Stimulated activated CD4-positive, alpha-beta T cell treated with anti-CD3 and anti-CD28 coated beads, Interleukin-4, amount 100 ng/mL, for 48 hours (primary cell): ENCODE measurements at places on chromosomes 13 and 19.

- no peak for DNase-seq
Observed at GRCh38 chr19:38721979-38722773, 22.1 kb downstream of the CAPN12 start.

DNA sequence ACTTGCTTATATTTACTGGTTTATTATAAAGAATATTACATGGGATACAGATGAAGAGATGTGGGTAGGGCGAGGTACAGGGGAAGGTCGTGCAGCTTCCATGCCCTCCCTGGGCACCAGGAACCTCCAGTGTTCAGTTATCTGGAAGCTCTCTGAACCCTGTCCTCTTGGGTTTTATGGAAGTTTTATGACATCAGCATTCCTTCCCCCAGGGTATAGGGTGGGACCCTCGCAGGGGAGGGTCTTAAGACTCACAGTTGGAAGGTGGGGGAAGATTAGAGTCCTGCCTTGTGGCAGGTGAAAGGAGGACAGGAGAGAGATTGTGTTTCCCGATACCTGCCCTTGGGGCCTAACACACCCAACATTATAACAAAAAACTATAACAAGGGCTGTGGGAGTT lies 71.8 kb upstream of the NPAS1 start:
- no peak for DNase-seq

- DNase-seq, result no peak
Observed at GRCh38 chr13:83618966-83619365, 263.3 kb downstream of the SLITRK1 start.

- DNase-seq, result no peak
Observed at GRCh38 chr19:46413262-46414031, at the start of gene CCDC8. CCDC8 (minus strand) TSS chr19:46413564; CDS start chr19:46412810, 754 bp downstream.

DNA sequence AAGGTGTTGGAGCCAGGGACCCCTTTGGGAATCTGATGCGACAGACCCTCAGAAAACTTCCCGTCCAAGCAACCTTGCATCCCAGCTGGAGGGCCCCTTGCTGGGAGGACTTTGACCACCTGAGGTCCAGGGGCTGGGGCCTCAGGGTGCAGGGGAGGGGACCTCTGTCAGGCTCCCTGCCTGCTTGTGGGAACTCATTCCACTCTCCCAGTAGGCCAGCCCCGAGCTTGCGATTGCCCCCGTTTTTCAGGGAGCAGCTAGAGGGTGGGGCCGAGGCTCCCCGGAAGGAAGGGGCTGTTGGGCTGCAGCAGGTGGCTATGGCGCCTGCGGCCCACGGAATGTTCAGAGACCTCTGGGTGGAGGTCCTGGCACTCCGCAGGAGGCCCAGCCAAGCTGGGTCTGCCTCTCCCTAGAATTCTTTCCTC lies 2.8 kb downstream of the GNA11 start:
- DNase-seq, result no peak

- no peak for DNase-seq
Observed at GRCh38 chr19:46364359-46364758, 17.5 kb downstream of the PPP5C start.

DNA sequence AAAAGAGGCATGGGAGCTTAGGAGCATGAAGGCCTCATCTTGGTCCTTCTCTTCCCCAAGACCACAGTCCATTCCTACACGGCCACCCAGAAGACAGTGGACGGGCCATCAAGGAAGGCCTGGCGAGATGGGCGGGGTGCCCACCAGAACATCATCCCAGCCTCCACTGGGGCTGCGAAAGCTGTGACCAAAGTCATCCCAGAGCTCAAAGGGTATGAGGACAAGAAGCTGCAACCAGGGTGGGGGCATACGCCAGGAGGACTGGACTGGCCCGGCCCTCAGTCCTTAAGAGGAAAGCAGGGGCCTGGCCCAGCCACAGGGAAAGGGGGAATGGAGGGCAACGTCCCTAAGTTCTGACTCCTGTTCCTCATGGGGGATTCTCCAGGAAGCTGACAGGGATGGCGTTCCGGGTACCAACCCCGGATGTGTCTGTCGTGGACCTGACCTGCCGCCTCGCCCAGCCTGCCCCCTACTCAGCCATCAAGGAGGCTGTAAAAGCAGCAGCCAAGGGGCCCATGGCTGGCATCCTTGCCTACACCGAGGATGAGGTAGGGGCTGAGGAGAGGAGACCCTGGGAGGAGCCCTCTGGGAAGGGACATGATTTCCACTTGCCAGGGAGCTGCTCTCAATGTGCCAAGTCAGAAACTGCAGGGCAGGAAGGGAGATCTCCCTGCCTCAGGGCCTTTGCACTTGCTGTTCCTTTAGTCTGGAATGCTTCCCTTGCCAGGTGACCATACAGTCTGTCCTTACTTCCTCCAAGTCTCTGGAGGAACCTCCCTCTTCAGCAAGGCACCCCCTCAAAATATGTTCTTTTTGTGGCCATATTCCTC lies 1.9 kb upstream of the TMEM147 start:
- no peak for DNase-seq

DNA sequence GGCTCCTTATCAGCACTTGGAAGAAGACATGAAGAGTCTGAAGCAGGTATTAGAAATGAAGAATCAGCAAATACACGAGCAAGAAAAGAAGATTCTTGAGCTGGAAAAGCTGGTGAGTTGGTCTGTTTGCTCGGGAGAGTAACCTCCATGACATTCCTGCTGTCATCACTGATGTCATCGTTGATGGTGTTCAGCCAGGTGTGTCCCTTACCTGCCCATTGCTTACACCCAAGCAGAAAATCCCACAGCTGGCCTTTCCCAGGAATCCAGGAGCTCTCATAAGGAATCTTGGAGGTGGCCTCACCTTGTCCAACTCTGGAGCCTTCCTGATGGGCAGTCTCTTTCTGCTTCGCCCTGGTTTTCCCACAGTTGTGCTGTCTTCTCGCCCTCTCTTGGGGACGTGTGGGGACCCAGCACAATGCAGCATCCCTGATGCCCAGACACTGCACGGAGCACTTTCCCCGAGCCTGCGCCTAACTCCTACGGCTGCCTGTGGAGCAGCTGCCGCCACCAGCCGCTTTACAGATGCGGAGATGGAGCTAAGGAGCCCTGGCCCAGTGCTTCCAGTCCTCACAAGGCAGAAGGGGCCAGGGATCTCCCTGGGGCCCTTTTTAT lies 97.0 kb downstream of the SLC7A1 start:
- DNase-seq, result no peak

GRCh38 chr19:6047741-6048251 lies 62.5 kb downstream of the RFX2 start:
- DNase-seq, result no peak

- no peak for DNase-seq
Observed at GRCh38 chr19:30446850-30447552, 74.8 kb downstream of the ZNF536 start.

GRCh38 chr13:104595511-104595910 lies 1529.3 kb upstream of the SLC10A2 start:
- DNase-seq, result no peak

DNA sequence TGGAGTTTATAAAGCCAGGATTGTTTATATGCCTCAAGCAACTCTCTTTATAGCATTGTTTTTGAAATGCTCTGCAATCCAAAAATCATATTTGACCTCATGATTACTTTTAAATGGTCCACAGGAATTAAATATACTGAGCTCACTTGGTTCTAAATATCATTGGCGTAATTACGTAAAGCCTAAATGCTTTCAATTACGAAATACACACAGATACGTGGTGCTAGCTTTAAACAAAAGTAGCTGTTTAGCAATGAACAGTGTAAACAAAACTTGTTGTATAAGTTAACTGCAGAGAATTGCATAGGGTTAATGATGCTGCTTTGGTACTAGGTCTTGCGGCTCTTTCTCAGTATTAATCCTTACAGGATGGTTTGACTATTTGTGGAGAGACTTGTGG lies 346.6 kb downstream of the COG6 start:
- no peak for DNase-seq

DNA sequence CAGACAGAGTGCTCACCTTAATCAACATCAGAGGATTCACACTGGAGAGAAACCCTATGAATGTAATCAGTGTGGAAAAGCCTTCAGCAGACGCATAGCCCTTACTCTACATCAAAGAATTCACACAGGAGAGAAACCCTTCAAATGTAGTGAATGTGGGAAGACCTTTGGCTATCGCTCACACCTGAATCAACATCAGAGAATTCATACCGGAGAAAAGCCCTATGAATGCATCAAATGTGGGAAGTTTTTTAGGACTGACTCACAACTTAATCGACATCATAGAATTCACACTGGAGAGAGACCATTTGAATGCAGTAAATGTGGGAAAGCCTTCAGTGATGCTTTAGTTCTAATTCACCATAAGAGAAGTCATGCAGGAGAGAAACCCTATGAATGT lies 18.3 kb downstream of the ZNF527 start:
- DNase-seq, result no peak

DNA sequence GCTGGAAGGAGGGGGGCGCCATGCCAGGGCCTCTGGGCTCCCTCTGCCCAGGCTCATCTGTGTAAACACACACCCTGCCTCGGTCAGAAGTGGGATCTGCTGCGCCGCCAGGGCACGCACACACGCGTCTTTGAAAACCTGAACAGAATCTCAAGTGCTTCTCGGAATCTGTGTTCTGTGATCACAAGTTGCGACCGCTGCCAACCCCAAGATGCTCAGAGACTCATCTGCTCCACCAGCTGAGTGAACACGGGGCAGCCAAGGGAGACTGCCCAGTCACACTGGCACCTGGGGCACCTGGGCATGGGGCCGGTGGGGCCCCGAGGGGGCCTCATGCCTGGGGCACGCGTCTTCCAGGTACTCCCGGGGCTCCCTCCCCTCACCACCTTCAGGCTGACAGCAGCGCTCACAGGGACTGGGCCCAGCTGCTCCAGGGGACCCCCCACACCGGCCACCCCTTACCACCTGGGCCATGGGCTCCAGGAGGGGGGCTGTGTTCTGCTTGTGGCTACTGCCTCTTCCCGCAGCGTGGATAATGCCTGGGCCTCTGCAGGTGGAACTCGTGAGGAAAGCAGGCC lies 59.0 kb downstream of the KLF2 start:
- no peak for DNase-seq

- DNase-seq, result no peak
Observed at GRCh38 chr13:36214163-36214921, at the start of gene SOHLH2. SOHLH2 (minus strand) TSS chr13:36214556; CDS start chr13:36214526, 30 bp downstream.
